Stimulated activated naive CD8-positive, alpha-beta T cell treated with anti-CD3 and anti-CD28 coated beads, Interleukin-15, amount 100 ng/mL, for 72 hours (primary cell): ENCODE measurements at places on chromosomes 5 and 9.
A peak's percentile ranks its signal among the peaks of the same experiment; 100 is the strongest.

- DNase-seq, result no peak
These were observed 11.8 kb downstream of the DEPDC1B start for GRCh38 chr5:60687927-60688720.

DNA sequence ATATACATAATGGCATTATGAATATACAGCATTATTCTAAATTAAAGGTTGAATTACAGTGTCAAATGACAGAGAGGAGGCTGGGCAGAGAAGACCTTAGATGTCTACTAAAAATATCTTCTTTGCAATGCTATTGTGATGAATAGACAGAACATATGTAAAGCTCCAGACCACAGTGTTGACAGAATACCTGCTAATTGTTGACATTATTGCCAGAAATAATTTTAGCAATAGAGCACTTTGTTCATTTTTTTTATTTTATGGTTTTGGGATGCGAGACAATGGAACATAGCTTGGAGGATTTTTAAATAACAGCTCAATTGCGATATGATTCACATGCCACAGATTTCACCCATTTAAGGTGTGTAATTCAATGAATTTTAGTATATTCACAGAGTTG, 508.8 kb downstream of the PSAT1 start:
- DNase-seq, result no peak

GRCh38 chr5:104178829-104179456, 616.4 kb upstream of the NUDT12 start:
- DNase-seq, result peak; percentile 5

GRCh38 chr9:72856972-72857623, 95.8 kb downstream of the ALDH1A1 start:
- DNase-seq, result no peak

GRCh38 chr5:74206579-74207550, 433.7 kb downstream of the ENC1 start:
- no peak for DNase-seq

- DNase-seq, result no peak
These were observed 64.4 kb downstream of the PPARGC1B start for GRCh38 chr5:149794487-149794971.

DNA sequence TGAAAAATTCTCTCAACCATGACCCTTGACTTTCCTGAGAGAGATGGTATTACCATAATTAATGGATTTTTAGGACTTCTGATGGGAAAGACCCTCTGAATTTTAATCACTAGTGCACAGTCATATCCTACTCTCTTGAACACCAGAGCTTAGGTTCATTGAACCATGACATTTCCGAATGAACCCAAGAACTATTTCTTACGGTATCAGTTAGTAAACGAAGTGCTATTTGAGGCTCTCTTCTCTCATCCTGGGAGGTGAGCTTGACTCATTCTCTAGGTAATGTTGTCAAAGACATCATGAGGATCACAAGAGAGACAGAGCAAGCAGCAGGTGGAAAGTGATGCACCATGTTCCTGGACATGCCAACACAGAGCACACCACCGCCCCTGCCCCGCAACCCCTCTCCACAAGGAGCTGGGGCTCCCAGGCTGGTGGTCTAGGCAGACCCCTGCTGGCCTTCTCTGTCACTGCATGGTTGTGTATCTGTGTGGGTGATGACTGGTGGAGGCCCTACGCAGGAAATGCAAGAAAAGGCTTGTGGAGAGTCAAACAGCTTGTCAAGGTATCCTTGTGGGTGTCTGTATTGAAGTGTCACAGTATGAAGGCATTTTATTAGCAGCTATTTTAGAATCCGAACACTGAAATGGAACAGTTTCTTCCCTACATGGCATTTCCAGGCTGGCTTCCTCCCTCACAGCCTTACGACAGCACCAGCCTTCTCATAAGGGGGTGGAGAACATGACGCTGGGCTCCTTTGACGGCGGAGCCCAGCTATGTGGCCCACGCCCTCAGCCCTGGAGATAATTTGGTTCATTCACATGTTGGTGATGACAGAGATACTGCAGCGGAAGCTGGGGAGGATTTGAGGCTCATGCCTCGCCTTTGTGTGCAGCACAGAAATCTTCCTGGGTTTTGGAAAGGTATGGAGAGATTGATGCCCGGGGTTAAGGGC, 297.6 kb downstream of the NTRK2 start:
- DNase-seq, result no peak
